ENCODE measurements at places on chromosomes 1 and 21. TPM values are rescaled to one million over a fixed set of nuclear protein-coding genes. Genes with fewer than 3 reads are reported as not detected.

DNA sequence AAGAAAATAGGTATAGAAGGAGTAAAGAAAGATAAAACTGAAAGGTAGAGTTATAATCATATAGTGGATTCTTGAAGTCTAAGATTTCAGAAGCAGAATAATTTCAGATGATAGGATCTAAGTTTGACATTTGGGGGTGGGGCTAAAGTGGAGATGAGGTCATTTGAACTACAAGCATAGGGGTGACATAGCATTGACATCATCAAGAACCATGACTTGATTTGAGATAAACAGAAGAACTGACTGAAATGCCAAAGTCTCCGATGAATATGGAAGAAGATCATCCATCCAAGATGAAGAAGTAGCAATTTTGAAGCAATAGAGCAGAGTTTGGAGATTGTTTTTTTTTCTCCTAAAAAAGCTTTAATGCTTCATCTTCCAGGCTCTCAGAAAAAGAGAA is 122.3 kb downstream of the MACF1 start:
- H3K27ac ChIP-seq: no peak overlapping the region
- H3K27me3 ChIP-seq: no peaks in the 10 kb centered on the region
- no peak overlapping the region for H3K4me3 ChIP-seq
- H3K36me3 ChIP-seq: peaks cover 95% of the 10 kb centered on the region

DNA sequence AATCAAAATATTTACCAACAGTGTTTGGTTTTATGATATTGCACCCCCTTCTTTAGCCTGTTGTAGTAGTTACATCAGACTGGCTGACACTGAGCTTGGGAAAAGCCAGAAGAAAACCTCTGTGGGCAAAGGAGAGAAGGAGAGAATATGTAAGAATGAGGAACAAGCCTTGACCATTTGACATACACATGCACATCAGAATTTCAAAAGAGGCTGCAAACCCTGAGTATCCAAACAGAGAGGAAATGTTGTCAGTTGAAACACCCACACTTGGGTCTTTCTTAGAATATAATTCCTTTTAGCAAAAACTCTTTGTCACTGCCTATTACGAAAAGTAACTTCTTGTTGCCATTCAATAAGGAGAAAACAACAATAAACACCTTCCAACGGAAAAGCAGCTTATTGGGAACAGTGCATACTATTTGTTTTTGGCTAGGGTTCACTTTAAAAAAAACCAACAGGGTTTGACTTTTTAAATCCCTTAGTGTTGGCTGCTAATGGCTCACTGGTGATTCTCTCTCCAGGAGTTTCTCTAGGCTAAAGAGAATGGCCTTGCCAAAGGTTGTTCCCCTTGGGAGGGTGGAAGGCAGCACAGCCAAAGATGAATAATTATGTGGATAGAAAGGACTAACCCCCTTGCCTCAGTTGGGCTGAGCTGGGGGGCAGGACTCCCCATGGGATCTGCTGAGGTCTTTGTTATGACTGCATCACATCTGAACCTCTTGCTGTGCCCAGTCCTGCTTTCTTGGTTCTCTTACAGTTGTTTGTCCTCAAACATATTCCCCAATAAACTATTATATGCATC is 48.9 kb downstream of the GORAB start:
- H3K36me3 ChIP-seq: no peaks in the 10 kb centered on the region
- no peak overlapping the region for H3K27ac ChIP-seq
- no peak for DNase-seq
- no peak overlapping the region for H3K4me3 ChIP-seq
- no peaks in the 10 kb centered on the region for H3K27me3 ChIP-seq
- no peaks in the 10 kb centered on the region for H3K4me1 ChIP-seq

The CRP gene
- total RNA-seq: 0.26 TPM

- H3K27ac ChIP-seq: no peak overlapping the region
- H3K27me3 ChIP-seq: no peaks in the 10 kb centered on the region
- H3K36me3 ChIP-seq: peaks cover 99% of the 10 kb centered on the region
- H3K4me1 ChIP-seq: no peaks in the 10 kb centered on the region
These were observed 25.1 kb upstream of the LSS start for GRCh38 chr21:46253610-46254124.
